ENCODE measurements at places on chromosomes 7 and 10. TPM values are rescaled to one million over a fixed set of nuclear protein-coding genes. Genes with fewer than 3 reads are reported as not detected.

MSRB2 gene
- 15.5 TPM for total RNA-seq

LIPN gene
- total RNA-seq, result not detected

SCIN gene
- 0.39 TPM for total RNA-seq

SORCS1 gene
- total RNA-seq, result not detected

ADGRA1 gene
- total RNA-seq, result 0.19 TPM

NUB1 gene
- total RNA-seq, result 36.9 TPM

NKX2-3 gene
- 0.05 TPM for total RNA-seq

STAG3 gene
- 0.18 TPM for total RNA-seq

SNCG gene
- 13.6 TPM for total RNA-seq

PRLHR gene
- not detected for total RNA-seq

POLL gene
- total RNA-seq, result 16.0 TPM

MSS51 gene
- 0.31 TPM for total RNA-seq

MACROH2A2 gene
- 23.6 TPM for total RNA-seq
